Lower lobe of right lung (tissue), 2 donors: ENCODE measurements at places on chromosomes 5 and 9. TPM values are rescaled to one million over a fixed set of nuclear protein-coding genes. Genes with fewer than 3 reads are reported as not detected.

DNA sequence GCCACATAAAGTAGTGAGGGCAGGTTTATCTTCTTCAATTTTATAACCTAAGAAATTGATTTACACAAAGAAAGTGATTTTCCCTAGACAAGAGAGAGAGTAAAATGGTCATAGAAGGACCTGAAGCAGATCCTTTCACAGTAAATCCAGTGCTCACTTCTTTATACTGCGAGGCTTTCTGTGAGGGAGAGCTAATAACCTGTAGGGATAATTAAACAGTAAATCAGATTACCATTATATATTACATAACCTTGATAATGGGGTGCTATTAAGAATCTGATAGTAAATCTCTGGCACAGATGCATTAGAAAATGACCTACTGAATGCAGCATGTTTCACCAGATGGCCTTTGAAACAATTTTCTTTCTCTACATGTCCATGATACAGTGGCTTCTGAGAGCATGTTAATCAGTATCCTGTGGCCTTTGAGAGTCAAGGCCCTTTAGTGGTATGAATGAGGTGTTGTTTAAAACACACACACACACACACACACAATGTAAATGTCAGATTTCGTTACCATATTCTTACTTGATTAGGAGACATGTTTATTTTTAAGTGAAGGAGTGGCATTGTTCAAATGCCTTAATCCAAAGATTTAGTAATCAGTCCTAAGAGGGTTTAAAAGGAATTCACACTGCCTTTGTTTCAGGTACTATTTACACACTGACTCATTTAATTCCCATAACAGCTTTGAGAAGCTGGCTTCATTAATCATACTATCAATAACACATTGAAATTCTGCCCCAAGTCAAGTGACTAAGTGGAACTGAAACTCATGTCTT, 124.7 kb downstream of the ALDH1A1 start:
- no peak overlapping the region for H3K4me3 ChIP-seq
- no peaks in the 10 kb centered on the region for H3K36me3 ChIP-seq
- no peaks in the 10 kb centered on the region for H3K27me3 ChIP-seq
- peak overlapping the region; percentile 51 for H3K27ac ChIP-seq
- DNase-seq: no peak

GRCh38 chr9:95763006-95763405, 112.5 kb upstream of the ERCC6L2 start:
- H3K4me1 ChIP-seq: no peaks in the 10 kb centered on the region
- no peaks in the 10 kb centered on the region for H3K27me3 ChIP-seq
- no peaks in the 10 kb centered on the region for H3K36me3 ChIP-seq
- no peak overlapping the region for H3K4me3 ChIP-seq
- no peak overlapping the region for H3K27ac ChIP-seq

DNA sequence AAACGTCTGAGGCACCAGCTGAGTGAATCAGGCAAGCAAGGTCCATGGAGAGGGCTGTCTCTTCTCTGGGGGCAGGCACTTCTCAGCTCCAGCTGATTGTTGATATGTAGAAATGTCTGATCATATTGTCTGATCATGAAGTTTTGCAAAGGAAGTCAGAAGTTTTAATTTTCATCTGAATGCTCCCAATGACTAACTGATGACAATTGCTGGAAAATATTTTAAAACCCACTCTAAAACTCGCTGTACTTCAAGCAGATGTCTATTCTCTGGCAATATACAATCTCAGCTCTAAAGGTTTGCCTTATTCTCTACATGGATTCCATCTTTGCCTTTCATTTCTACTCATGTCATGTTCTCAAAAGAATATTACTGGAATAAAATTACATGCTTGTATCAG, 12.7 kb downstream of the PLK2 start:
- no peak overlapping the region for H3K27ac ChIP-seq
- H3K36me3 ChIP-seq: no peaks in the 10 kb centered on the region
- H3K27me3 ChIP-seq: no peaks in the 10 kb centered on the region
- no peak for DNase-seq
- no peaks in the 10 kb centered on the region for H3K4me1 ChIP-seq

DNA sequence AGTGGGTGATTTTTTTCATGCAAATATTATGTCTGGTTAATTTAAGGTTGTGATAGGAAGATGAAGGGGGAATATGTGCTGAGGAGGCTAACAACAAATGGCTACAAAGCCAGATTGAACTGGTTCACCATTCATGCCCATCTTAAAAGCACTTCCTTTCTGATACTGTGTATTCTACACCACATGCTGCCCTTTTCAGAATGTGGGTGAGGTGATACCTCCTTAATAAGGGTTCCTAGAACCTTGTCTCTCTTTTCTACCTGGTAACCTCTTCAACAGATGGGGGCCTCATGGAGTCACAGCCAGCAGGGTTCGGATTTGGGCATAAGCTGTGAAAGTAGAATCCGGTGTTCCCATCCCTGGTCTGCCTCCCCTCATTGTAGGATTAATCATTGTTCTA, 1064.0 kb upstream of the SEMA6A start:
- no peaks in the 10 kb centered on the region for H3K4me1 ChIP-seq
- H3K27me3 ChIP-seq: no peaks in the 10 kb centered on the region
- no peak overlapping the region for H3K27ac ChIP-seq
- no peaks in the 10 kb centered on the region for H3K36me3 ChIP-seq
- no peak for DNase-seq
- no peak overlapping the region for H3K4me3 ChIP-seq

DNA sequence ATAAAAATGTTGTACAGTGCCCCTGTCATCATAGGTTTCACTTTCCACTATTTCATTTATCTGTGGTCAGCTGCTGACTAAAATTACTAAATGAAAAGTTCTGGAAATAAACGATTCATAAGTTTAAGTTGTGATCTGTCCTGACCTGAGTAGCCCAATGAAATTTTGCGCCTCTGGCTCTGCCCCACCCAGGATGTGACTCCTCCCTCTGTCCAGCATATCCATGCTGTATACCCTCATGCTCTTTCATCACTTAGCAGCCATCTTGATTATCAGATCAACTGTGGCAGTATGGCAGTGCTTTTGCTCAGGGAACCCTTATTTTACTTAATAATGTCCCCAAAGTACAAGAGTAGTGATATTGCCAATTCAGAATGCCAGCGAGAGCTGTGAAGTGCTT, 97.3 kb downstream of the STARD4 start:
- DNase-seq: no peak
- no peaks in the 10 kb centered on the region for H3K27me3 ChIP-seq
- no peaks in the 10 kb centered on the region for H3K4me1 ChIP-seq
- no peak overlapping the region for H3K27ac ChIP-seq
- no peak overlapping the region for H3K4me3 ChIP-seq

DNA sequence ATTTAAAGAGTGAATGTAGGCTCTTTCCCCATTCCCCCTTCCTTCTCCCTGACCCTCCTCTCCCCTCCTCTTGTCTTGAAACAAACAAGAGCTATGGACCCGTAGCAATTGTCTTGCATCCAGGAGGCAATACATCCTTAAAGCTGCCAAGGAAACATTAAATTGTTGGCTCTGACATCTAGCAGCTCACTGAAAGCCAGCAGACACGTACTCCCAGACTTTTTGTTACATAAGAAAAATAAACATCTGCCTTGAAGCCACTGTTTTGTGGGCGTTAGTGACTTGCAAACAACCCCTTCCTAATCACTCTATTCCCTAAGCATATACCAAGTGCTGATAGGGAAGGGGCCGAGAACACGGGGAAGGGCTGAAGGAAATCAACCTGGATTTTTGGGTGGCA, 8.6 kb downstream of the SLC45A2 start:
- H3K27ac ChIP-seq: no peak overlapping the region
- H3K36me3 ChIP-seq: no peaks in the 10 kb centered on the region

- H3K4me3 ChIP-seq: no peak overlapping the region
- H3K4me1 ChIP-seq: peaks cover 18% of the 10 kb centered on the region
- H3K36me3 ChIP-seq: no peaks in the 10 kb centered on the region
- no peaks in the 10 kb centered on the region for H3K27me3 ChIP-seq
Observed at GRCh38 chr9:98862936-98863335, 55.5 kb downstream of the GALNT12 start.

GRCh38 chr5:89758146-89758545, 651.4 kb downstream of the CETN3 start:
- H3K27ac ChIP-seq: no peak overlapping the region
- no peaks in the 10 kb centered on the region for H3K4me1 ChIP-seq
- no peak overlapping the region for H3K4me3 ChIP-seq

- H3K27ac ChIP-seq: no peak overlapping the region
- H3K4me1 ChIP-seq: peaks cover 5% of the 10 kb centered on the region
- no peak for DNase-seq
- H3K36me3 ChIP-seq: no peaks in the 10 kb centered on the region
- no peak overlapping the region for H3K4me3 ChIP-seq
Observed at GRCh38 chr9:90025816-90026215, 421.0 kb downstream of the GADD45G start.

- peaks cover 11% of the 10 kb centered on the region for H3K4me1 ChIP-seq
- H3K27me3 ChIP-seq: no peaks in the 10 kb centered on the region
- no peak overlapping the region for H3K27ac ChIP-seq
- DNase-seq: no peak
- H3K4me3 ChIP-seq: no peak overlapping the region
Observed at GRCh38 chr5:159241946-159242552, 21.0 kb upstream of the UBLCP1 start.

- no peaks in the 10 kb centered on the region for H3K36me3 ChIP-seq
- peak overlapping the region; percentile 84 for H3K27ac ChIP-seq
- H3K4me3 ChIP-seq: no peak overlapping the region
- no peaks in the 10 kb centered on the region for H3K27me3 ChIP-seq
- peaks cover 38% of the 10 kb centered on the region for H3K4me1 ChIP-seq
Observed at GRCh38 chr5:134438721-134439123, 27.0 kb upstream of the CDKN2AIPNL start.

GRCh38 chr9:109918339-109919163, 138.6 kb downstream of the PALM2AKAP2 start:
- no peaks in the 10 kb centered on the region for H3K27me3 ChIP-seq
- H3K4me3 ChIP-seq: no peak overlapping the region
- H3K27ac ChIP-seq: peak overlapping the region; percentile 33
- H3K36me3 ChIP-seq: no peaks in the 10 kb centered on the region

- H3K4me3 ChIP-seq: no peak overlapping the region
- no peak for DNase-seq
- H3K27ac ChIP-seq: no peak overlapping the region
- no peaks in the 10 kb centered on the region for H3K27me3 ChIP-seq
- no peaks in the 10 kb centered on the region for H3K4me1 ChIP-seq
Observed at GRCh38 chr5:144549580-144549979, 378.9 kb downstream of the KCTD16 start.

GRCh38 chr5:25540628-25541027, 895.9 kb upstream of the CDH10 start:
- no peaks in the 10 kb centered on the region for H3K4me1 ChIP-seq
- no peak for DNase-seq
- no peaks in the 10 kb centered on the region for H3K36me3 ChIP-seq
- no peak overlapping the region for H3K4me3 ChIP-seq
- H3K27ac ChIP-seq: no peak overlapping the region

The ZNF366 gene
- total RNA-seq: 13.6 TPM

The PPP1R26 gene
- total RNA-seq: 22.8 TPM

The TMEFF1 gene
- 0.80 TPM for total RNA-seq
